HEK293T (cell line): ENCODE measurements at places on chromosomes 16 and 17.

- DNase-seq: no peak
Measured at GRCh38 chr17:41383690-41384089, 1.6 kb upstream of the KRT34 start.

DNA sequence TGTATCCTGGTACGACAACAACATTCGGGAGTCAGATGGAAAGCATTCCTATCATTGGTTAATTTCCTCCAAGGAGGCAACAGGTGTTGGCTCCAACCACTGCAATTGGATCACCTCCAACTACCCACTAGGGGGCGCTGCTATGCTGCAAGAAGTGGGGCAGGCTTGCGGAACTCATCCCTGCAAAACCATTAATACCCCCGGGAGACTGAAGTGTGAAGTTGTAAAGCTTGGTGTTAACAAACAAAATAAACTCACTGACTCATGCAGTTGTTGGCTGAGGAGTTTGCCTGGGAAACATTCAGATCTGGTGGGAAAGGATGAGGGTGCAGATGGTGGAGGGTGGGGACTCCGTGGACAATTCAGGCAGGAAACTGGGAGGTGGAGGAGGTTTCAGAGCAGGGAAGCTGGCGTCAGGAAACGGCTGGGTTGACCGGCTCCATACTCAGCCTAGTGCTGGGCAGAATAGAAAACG is 84.9 kb downstream of the HS3ST2 start:
- DNase-seq: peak; percentile 69

DNA sequence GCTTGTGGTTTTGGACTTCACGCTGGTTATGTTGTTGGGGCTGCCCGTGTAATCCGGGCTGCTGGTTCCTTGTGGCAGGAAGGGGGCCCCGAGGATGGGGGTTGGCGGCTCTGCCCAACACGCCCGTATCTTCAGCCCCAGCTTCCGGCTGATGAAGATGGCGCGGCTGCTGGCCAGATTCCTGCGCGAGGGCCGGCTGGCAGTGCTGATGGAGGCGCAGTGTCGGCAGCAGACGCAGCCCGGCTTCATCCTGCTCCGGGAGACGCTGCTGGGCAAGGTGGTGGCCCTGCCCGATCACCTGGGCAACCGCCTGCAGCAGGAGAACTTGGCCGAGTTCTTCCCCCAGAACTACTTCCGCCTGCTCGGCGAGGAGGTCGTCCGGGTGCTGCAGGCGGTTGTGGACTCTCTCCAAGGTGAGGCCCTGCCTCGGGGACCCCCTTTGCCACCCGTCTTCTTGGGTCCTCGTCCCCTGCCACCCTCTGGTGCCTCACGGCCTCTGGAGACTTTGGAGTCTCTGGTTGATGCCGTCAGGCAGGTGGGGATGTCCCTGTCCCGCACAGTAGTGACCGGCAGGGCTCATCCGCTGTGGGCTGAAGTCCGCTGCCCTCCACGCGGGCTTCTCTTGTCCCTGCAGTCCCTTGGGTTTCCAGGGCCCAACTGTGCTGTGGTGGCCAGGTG is 2.2 kb downstream of the TELO2 start:
- no peak for DNase-seq

- no peak for DNase-seq
Measured at GRCh38 chr17:19940722-19941464, 36.7 kb downstream of the AKAP10 start.
